ENCODE measurements at places on chromosomes 7 and 10.

DNA sequence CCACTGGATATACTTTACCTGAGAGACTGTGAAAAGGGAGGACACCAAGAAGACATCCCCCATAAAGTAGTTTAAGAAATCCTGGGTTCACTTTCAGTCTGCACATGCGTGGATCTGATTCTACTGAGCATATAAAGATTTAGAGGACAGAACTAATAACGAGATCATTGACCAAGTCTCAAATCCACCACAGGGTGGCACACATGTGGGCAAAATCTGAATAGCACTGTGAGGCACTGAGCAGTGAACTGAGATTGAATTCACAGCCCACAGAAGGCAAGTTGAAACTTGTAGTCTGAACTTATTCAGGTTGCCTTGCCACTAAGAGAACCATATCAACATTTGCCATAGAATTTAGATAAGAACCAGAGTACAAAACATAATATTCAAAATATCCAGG lies 818.6 kb downstream of the GRID1 start:
- DNase-seq = peak; percentile 59

DNA sequence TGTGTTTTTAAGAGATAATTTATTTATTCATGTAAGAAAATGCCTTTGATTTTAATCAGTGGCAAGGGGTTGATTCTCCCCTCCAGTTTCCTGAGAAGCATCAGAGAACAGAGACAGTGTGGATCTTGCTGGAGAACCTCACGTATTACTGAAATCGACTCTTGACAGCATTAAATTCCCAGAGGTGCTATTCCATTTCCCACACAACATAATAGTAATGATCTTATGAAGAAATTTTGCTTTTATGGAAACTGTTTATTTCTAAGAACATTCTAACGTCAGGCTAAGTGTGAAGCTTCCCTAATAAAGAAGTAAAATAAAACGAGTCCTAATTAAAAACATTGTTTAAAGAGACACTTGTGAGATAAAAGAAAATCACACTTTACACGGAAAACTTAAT lies 293.1 kb upstream of the NRP1 start:
- no peak for DNase-seq

DNA sequence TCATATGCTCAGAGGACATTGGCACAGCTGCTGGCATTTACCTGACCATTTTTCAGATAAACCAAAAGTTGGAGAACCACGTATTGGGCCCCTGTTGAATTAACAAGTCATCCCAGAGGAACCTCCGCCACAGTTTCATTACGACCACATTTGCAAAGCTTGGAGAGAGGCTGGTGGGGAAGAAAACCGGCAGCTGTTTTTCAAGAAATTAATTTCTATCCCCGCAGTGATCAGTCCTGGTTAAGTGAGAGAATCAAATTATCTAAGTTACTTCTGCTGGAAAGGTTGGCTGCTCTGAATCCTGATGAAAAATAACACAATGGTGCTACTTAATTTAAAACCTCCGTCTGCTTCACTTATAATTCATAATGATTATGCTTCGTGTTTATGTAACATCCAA lies 737.1 kb upstream of the AUTS2 start:
- no peak for DNase-seq

DNA sequence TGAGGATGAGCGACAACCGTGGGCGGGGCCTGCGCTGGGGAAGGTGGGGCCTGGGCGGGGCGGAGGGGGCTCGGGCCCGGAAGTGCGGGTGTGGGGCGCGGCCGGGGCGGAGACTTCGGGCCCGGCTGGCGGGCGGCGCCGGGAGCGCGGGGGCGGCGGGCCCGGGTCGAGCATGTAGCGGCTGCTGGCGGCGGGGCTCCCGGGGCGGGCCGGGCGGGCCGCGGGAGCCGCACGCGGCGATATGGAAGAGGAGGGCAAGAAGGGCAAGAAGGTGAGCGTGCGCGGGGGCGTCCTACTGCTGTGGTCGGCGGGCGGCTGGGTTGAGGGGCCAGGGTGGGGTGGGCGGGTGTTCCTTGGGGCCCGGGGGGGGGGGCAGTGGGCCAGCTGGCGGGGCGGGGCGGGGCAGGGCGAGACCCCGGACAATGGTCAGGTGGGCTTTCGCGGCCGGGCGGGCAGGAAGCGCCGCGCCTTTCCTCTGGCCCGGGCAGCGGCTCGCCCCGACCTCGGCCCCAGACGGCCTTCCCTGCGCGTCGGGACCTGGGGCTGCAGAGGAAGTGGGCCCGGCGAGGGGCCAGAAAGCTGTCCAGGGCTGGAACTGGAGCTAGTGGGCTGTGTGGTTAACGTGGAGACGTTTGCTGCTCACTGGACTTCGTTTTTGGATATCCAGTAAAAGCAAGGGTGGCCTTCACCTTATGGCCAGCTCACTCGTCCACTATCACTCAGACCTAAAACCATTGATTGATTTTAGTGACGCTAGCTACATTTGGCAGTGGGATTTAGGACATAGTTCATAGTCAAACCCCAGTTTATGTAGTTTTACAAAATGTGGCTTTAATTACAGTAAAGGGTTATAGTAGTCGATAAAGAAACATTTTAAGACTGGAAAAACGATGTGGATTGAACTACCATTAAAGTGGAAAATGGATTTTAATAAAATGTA lies at the start of gene CCM2:
CCM2 (plus strand) TSS at position 109 of the 940 bp plus-strand sequence; CDS start at position 242, 133 bp downstream.
- DNase-seq = peak; percentile 31

- DNase-seq = no peak
Measured at GRCh38 chr7:140609646-140610045, 31.0 kb downstream of the DENND2A start.

GRCh38 chr7:48139459-48139858 lies 31.8 kb upstream of the ABCA13 start:
- peak; percentile 70 for DNase-seq

DNA sequence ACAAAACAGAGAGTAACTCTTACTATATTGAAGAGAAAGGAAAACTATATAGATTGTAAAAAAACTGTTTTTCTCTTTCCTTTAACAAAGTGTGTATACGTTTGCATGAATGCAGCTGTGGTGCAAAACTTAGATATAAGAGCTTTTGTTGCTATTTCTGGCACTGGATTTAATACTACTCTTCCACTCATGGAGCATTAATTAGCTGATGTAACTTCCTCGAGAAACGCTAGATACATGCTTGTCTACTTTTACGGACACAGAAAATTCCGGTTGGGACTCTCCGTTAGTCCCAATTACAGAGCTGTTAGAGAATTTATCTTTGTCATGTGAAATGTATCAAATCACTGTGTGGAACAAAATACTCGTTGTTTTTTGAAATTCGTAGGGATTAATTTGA lies 135.5 kb downstream of the ZNF22 start:
- DNase-seq = no peak

DNA sequence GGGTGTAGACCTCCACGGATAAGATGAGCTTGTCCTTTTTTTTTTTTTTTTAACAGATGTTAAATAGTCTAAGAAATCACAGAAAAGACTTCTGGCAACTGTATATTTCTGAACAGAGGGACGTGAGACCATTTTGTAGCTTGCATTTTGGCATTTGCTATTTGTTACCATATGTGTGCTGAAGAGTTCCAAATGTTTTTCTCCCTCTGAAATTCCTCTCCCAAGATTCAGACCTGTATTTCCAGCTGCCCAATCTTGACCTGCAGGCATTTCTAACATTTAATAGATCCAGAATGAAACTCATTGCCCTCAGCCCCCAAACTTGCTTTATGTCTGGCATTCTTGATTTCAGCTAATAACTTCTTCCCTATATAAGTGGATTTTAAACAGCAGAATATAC lies 223.1 kb upstream of the FZD1 start:
- no peak for DNase-seq

- DNase-seq = no peak
Measured at GRCh38 chr10:98312822-98313221, 44.8 kb upstream of the LOXL4 start.

- no peak for DNase-seq
Measured at GRCh38 chr10:100763043-100763747, 17.8 kb downstream of the PAX2 start.

DNA sequence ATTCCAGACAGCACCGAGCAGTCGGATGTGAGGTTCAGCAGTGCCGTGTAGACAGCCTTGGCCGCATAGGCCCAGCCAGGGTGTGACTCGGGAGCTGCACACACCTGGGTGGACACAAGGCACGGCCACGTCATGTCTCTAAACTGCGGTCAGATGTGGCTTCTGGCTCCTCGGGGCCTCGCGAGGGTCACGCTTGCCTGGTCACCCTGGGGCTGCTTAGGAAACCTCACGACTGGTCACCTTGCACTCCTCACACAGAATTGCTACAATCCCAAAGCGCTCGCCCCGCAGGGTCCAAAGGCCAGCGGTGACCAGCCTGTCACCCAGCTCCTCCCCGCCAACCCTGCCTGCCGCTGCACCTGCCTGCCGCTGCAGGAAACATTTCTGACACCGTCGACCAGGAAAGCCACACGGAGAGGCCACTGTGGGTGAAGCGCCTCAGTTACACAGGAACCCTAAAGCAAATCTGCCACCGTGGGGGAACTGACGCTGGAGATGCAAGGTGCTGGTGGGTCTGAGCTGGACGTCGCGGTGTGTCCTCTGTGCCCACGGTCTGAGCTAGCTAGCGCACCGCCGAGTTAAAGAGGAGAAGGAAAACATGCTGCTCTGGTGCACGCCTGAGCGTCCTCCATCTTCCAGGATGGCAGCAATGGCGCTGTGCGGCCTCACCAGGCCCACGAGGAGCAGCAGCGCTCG lies 5.0 kb downstream of the GPER1 start:
- no peak for DNase-seq

DNA sequence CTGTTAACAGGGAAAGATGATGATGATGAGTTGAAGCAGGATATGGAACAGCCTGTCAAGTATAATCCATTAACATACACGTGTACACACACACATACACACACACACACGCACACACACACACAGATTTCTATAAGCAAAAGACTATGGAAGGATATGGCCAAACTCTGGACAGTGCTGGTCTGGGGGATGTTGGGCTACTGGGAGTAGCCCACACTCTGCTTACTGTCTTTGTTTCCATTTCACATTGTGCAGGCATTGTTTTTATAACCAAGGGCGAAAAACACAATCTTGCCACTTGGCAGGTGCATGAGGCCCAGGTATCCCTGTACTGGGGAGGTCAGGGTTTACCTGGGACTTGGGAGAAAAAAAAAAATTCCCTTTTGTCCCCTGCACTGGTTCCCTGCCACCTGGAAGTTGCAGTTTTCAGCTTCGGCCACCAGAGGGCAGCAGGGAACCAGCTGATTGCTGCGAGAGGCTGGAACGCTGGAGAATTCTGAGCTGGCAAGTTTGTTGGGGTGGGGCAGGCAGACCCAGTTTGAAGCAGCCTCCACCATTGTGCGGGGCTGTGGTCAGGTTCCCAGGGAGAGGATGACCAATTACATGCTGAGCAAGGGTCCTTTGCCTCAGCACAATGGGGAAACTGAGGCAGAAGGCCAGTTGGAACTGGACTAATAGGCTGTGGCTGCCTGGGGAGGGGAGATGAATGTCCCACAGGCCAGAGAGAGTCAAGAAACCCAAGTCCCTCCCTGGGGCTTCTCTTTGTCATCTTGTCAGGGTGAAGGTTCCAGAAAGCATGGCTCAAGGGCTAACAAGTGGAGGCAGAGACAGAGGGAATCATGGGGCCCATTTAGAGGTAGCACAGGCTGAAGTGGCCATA lies 27.3 kb downstream of the PPIF start:
- DNase-seq = peak; percentile 64

DNA sequence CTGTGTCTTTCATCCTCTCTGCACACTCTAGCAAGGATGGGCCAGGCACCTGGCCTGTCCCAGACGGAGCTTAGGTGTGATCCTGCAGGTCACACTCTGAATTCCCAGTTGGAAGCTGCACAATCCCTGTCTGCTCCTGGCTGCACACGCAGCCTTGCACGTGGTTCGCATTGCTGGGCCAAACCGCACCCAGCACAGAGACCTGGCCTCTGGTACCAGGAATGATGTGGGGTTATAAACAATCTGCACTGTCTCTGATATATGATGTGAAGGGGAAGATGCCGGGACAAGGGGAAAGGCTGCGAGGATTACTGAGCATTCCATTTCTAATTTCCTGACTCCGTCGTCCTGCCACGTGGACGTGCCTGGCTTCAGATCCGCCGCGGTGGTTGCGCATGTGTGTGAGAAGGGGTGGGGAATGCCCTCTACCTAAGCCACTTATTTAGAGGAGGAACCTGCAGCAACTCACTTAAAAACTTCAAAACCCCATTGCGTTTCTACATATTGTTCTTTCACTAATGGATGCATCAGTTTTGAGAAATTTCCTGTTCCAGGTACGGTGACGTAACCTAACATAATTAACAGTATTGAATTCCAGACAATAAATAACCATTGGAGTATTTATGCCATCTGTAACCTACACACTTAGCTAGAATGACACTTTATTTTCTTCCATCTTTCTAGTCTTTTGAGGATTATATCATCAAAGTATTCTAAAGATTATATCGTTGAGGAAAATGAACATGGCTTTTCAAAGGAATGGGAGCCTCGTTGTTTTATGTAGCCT lies 559.7 kb upstream of the MGMT start:
- no peak for DNase-seq

- no peak for DNase-seq
Measured at GRCh38 chr10:57303566-57303965, 942.5 kb upstream of the ZWINT start.

- DNase-seq = no peak
Measured at GRCh38 chr7:108415084-108415483, 41.2 kb downstream of the NRCAM start.

GRCh38 chr10:51369903-51370302 lies 295.6 kb downstream of the PRKG1 start:
- no peak for DNase-seq

DNA sequence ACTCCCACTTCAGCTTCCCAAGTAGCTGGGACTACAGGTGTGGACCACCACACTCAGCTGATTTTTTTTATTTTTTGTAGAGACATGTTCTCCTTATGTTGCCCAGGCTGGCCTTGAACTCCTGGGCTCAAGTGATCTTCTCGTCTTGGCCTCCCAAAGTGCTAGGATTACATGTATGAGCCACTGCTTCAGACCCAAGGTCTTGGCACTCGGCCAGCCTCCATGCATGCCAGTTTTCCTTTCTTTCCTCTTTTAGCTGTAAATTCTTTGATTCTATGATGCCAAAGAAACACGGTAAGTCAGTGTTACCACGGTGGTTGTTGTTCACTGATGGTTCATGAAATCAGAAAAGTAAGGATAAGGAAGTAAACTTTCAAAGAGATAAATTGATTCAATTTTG lies 3.0 kb upstream of the MGAM start:
- no peak for DNase-seq

DNA sequence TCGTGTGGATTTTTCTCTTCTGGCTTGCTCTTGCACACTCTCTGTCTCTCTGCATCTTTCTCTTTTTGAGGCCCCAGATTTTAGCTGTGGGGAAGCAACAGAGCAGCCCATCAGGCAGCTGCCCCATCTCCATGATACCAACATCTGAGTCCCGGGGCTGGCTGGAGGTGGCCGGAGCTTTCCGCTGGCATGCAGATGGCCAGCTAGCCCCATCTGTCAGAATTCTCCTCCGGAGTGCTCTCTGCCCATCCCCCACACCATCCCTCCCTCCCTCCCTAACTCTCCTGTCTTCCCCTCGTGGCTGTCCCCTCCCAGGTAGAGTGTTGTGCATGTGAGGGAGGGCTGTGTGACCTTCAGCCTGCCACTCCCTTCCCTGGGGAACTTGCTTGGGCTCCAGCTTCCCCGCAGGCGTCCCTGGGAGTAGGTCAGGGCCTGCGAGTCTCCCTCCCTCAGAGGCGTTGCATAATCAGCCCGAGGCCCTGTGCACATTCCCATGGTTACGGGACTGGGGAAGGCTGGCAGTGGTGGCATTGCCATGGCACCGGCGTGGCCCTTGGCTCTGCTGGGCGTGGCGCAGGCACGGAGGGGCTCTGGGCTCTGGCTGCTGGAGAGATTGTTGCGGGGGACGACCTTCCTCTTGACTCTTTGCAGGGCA lies 24.7 kb downstream of the GHRHR start:
- peak; percentile 18 for DNase-seq

Data from LoVo (cell line).